Lower lobe of right lung (tissue), 2 donors: ENCODE measurements at places on chromosomes 7 and 10. TPM values are rescaled to one million over a fixed set of nuclear protein-coding genes. Genes with fewer than 3 reads are reported as not detected.
A peak's percentile ranks its signal among the peaks of the same experiment; 100 is the strongest.

- no peak overlapping the region for H3K4me3 ChIP-seq
- peaks cover 19% of the 10 kb centered on the region for H3K4me1 ChIP-seq
- no peak for DNase-seq
- no peak overlapping the region for H3K27ac ChIP-seq
These were observed 2.7 kb upstream of the AOAH start for GRCh38 chr7:36726806-36727503.

Gene ALOX5
- total RNA-seq: 222 TPM

DNA sequence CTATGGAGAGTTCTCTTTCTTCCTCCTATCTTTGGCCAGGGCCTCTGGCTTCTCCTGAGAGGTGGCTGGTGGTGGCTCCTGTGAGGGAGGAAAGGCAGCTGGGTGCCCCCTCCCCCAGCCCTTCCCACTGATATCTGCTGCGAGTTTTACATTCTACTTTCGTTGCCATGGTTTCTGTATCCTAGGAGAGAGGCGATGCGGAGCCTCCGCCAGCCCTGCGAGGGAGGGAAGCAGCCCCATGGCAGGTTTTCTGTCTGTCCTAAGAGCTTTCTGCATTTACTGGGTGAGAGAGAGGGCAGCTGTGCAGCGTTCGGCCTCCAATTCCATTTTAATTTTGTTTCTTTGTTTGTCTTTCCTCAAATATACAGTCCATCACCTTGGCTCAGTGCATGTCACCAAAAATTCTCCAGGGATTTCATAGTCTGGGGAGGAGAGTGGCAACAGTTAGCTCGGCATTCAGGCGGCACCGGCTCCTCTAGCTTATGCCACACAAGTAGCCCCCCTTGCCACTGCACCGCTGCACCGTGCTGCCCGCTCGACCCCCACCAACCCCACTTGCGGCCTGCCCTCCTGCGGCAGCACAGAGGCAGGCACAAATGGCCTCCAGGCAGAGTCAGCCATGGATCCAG is 20.4 kb downstream of the DNAJB12 start:
- peaks cover 82% of the 10 kb centered on the region for H3K4me1 ChIP-seq
- no peak overlapping the region for H3K4me3 ChIP-seq
- peak overlapping the region; percentile 94 for H3K27ac ChIP-seq
- peak; percentile 51 for DNase-seq
- H3K36me3 ChIP-seq: peaks cover 51% of the 10 kb centered on the region

Gene MRLN
- not detected for total RNA-seq

GRCh38 chr7:132480534-132480933 is 95.7 kb downstream of the PLXNA4 start:
- DNase-seq: no peak
- H3K27me3 ChIP-seq: no peaks in the 10 kb centered on the region
- H3K4me3 ChIP-seq: no peak overlapping the region
- H3K4me1 ChIP-seq: no peaks in the 10 kb centered on the region
- H3K27ac ChIP-seq: no peak overlapping the region
- no peaks in the 10 kb centered on the region for H3K36me3 ChIP-seq

Gene AKR1C2
- 34.4 TPM for total RNA-seq

Gene ACBD7
- not detected for total RNA-seq

Gene AKR1B15
- total RNA-seq: not detected

DNA sequence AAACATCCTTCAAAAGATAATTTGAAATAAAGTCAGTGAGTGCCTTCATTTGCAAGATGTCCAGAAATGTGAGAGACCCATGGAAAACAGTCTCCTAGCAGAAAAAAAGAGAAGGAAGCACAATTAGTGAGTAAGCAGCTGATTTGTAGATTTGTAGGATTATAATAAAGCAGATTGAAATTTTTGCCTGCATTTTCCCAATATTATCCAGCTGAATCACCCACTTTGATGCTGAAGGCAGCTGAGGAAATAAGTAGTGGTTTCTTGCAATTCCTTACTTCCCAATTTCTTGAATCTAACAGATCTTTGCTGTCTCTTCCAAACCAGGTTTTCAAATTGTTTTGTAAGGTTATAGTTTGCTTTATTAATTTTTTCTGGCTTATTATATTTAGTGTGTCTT is 181.4 kb downstream of the GNAT3 start:
- H3K36me3 ChIP-seq: no peaks in the 10 kb centered on the region
- no peak overlapping the region for H3K27ac ChIP-seq
- no peaks in the 10 kb centered on the region for H3K27me3 ChIP-seq
- peaks cover 10% of the 10 kb centered on the region for H3K4me1 ChIP-seq
- no peak overlapping the region for H3K4me3 ChIP-seq

Gene MYL7
- total RNA-seq: 1.6 TPM

GRCh38 chr10:132458586-132459300 is 61.7 kb downstream of the PWWP2B start:
- DNase-seq: peak; percentile 76
- H3K27ac ChIP-seq: no peak overlapping the region
- peaks cover 11% of the 10 kb centered on the region for H3K4me1 ChIP-seq
- no peak overlapping the region for H3K4me3 ChIP-seq
- peaks cover 10% of the 10 kb centered on the region for H3K27me3 ChIP-seq

- H3K27ac ChIP-seq: no peak overlapping the region
- DNase-seq: no peak
- peaks cover 52% of the 10 kb centered on the region for H3K4me1 ChIP-seq
- no peaks in the 10 kb centered on the region for H3K27me3 ChIP-seq
- H3K4me3 ChIP-seq: no peak overlapping the region
These were observed 33.7 kb downstream of the CHST12 start for GRCh38 chr7:2437136-2437535.

DNA sequence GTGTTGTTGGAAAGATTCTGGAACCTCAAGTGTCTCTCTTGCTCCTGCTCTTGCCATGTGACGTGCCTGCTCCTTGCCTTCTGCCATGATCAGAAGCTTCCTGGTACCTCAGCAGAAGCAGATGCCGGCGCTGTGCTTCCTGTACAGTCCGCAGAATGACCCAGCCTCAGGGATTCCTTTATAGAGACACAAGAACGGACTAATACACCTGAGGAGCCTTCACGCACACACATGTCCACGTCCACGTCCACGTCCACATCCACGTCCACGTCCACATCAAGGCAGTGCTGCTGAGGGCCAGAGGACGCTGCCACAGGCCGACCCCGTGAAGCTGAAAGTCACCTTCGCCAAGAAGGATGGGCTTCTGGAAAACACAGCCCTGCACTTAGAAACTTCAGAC is 190.1 kb downstream of the MAD1L1 start:
- H3K27ac ChIP-seq: no peak overlapping the region
- H3K36me3 ChIP-seq: no peaks in the 10 kb centered on the region
- H3K4me3 ChIP-seq: no peak overlapping the region
- peaks cover 13% of the 10 kb centered on the region for H3K4me1 ChIP-seq

DNA sequence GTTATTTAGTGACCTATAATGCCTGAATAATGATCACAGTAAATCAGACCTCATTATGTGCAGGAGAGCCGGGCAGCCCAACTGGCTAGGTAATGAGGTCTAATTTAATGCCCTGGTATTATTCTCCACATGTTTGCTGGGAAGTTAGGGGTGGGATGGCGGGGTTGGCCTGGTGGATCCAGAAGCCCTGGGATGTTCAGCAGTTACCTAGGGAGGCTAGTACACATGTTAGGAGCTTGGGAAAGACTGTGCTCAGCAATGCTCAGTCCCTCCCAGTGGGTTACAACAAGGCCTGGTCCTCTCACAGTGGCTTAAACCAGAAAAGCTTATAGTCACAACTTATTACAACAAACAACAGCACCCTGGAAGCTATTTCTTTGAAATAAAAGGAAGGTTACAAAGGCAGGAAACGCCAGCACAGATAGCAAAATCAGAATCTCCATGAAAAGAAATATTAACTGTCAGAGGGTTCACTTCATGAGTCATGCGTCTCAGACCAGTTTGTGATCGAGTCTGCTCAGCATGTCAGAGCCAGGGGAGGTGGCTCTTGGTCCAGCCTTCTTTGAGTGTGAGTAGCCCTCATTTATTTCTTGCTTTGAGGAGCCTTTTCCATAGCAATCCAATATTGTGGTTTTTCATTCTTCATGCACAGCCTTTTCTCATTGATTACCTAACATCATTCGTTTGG is 418.6 kb upstream of the NPVF start:
- no peak for DNase-seq
- H3K27me3 ChIP-seq: no peaks in the 10 kb centered on the region
- no peaks in the 10 kb centered on the region for H3K4me1 ChIP-seq
